ENCODE measurements at places on chromosomes 13 and 19.

DNA sequence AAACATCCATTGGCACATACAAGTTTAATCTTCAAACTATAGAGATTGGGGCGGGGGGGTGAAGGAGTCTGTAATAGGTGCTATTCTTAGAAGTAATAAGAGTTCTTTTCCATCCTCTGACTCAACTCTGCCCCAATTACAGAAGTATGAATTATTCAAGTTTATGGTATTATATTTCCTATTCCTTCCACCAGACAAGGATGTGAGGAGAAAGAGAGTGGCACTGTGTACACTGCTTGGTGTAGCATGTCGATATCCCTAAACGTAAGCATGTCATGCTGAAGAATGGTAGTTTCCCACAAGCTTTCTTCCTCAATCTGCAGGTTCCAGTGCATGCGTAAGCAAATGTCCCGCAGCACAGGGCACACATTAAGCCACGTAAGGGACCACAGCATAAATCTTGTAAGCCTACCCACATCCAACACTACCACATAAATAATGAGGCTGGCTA lies 14.1 kb downstream of the BRD4 start:
- DNase-seq: no peak

GRCh38 chr19:39325778-39326665 lies 5.4 kb upstream of the LRFN1 start:
- no peak for DNase-seq

GRCh38 chr13:95643571-95643935 lies 953 bp downstream of the DZIP1 start:
- DNase-seq: no peak

GRCh38 chr13:98203646-98204326 lies 26.7 kb upstream of the RNF113B start:
- no peak for DNase-seq

GRCh38 chr13:28527629-28528028 lies 32.7 kb upstream of the FLT1 start:
- no peak for DNase-seq

Data from NCI-H1436 (cell line).